ENCODE measurements at places on chromosomes 13 and 19.
A peak's percentile ranks its signal among the peaks of the same experiment; 100 is the strongest.

- ATAC-seq, result peak; percentile 67
Observed at GRCh38 chr19:38675611-38676010, 28.2 kb downstream of the ACTN4 start.

- ATAC-seq, result peak; percentile 19
Observed at GRCh38 chr19:40768869-40769268, 6.5 kb upstream of the MIA start.

GRCh38 chr13:79490824-79491223 lies 9.9 kb downstream of the NDFIP2 start:
- ATAC-seq, result no peak

DNA sequence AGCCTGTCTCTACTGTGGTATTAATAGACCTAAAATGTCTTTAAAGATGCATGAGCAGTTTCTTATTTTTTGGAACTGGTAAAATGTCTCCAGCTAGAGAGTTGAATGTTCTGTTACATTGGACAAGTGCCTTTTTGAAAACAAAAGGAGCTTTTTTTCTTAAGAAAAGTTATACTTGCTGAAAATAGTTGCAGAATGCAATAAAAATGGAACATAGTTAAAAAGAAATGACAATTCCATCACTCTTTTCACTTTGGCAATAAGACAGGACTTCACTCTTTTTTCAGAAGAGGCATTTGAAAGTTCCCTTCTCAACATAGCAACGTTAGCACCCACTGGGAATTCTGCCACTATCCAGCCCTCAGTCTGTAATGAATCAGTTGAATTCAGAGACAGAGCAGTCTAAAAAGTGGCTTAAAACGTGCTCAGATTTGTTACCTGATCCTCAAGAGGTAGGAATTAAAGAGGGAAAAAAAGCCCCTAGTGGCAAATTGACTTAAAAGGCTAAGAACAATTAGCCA lies 10.1 kb downstream of the RGCC start:
- no peak for ATAC-seq

DNA sequence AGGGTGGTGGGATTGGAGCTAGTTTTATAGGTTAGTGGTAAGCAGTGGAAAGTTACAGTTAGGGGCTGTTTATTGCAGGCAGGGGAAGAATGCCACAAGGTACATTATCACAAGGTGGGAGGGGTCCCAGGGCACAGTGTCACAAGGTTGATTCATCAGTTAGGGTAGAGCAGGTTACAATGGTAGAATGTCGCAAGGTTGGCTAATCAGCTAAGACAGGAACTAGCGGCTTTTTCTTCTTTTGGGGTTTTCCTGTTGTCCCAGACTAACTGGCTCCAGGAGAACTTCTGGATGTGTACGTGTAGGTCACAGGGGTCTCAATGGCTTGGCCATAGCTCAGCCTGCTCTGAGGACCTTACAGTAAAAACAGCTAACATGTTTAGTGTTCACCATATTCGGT lies 1221.1 kb downstream of the SLITRK1 start:
- no peak for ATAC-seq

DNA sequence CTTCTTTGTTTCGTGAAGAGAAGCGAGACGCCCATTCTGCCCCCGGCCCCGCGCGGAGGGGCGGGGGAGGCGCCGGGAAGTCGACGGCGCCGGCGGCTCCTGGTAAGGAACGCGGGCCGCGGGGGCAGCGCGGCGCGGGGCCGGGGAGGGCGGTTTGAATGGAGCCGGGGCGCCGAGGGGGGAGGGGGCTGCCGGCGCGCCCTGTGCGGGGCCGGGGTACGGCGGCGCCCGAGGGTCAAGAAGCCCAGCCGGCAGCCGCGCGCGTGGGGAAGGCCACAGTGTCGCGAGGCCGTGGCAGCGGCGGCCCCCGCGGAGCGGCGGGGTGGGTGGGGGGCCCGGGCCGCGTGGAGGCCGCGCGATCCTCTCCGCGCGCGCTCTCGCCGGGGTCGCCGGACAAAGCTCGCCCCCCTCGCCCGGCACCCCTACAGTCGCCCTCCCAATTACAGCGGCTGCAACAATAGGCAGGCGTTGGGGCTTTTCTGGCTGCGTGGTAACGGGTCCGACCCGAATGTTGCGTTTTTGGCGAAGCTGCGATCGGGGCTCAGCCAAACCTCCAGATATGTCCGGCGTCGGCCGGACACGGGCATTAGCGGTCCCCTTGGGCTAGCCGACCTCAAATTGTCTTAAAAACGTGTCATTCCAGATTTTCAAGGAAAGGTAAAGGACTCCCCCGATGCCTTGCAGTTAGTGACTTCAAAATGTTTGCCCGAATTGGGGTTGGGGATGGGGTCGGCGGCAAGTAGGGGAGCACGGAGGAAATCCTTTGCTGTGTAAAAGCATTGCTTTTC lies 437 bp downstream of the SMARCA4 start:
- peak; percentile 30 for ATAC-seq

GRCh38 chr19:18990128-18990708 lies 43.1 kb downstream of the SUGP2 start:
- no peak for ATAC-seq

- no peak for ATAC-seq
Observed at GRCh38 chr19:49222011-49222410, 64.4 kb downstream of the TRPM4 start.

DNA sequence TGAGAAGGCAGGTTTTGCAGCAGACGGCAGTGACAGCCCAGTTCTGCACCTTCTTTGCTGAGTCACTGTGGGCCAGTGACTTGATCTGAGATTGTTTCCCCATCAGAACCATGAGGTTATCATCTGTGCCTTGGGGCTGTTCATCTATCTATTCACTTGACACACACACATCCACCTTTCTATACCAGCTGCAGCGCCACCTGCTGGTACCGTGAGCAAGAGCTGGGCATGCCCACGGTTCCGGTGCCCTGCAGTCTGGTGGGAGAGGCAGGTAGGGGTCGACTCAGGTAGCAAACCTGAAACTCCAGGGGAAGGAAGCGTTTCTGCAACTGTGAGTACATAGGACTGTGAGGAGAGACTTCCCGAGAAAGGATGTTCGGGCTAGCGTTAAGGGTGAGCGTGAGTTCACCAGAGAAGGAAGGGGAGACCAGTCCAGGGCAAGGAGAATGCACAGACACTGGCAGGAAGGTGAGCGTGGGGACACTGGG lies 7.5 kb upstream of the LIN7B start:
- peak; percentile 73 for ATAC-seq

GRCh38 chr19:54399189-54399588 lies 16.1 kb upstream of the TTYH1 start:
- ATAC-seq, result no peak

GRCh38 chr13:92719868-92720267 lies 506.7 kb upstream of the GPC6 start:
- no peak for ATAC-seq

DNA sequence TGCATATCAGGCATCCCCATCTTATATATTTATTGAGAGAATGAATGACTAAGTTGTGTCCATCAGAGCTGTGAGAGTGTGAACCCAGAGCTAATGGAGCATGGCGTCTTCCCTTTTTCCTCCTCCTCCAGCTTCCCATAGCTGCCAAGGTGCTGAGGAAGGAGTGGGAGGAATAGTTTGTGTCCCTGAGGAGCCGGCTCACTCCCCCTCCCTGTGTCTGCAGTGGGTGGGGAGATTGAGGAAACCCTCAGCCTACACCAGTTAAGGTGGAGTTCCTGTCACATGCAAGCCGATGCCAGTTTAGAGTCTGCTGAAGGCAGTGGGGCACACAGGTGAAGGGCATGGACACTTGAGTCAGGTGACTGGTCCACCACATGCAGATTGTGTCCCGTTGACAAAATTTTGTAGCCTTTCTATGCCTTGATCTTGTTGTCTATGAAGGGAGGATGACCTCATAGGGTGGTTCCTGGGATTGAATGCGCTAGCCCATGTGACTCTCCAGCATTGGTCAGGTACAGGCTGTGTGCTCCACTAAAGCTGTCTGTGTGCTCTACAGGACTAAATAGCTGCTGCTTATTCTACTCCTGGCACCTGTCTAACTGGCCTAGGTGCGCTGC lies 47.6 kb upstream of the GPI start:
- peak; percentile 77 for ATAC-seq

GRCh38 chr13:43804461-43805070 lies 17.8 kb upstream of the ENOX1 start:
- ATAC-seq, result peak; percentile 29

- no peak for ATAC-seq
Observed at GRCh38 chr19:1105873-1106840, 2.4 kb downstream of the GPX4 start.

DNA sequence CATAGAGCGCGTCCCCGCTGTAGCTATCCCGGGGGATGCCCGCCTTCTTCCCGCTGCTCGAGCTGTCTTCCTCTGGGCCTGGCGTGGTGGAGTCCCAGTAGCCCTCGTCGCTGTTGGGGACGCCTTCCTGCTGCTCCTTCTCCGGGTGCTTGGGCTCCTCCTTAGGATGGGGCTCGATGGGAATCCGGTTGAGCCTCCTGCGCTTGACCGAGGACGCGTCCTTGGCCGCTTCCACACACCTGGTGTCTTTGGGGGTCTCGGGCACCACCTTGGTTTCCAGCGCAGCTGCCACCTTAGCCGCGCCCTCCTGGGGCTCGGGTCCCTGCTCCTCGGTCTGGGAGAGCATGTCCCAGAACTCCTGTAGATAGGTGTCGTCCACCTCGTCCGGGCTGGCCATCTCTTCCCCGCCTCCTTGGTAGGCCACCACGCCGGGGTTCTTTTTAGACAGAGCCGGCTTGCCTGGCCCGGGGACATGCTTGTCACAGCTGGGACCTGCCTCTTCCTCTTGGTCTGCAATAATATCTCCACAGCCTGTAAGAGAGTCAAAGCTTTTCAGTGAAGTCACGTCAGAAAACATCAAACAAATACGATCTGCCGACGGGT lies 2.0 kb downstream of the AMER2 start:
- ATAC-seq, result no peak

DNA sequence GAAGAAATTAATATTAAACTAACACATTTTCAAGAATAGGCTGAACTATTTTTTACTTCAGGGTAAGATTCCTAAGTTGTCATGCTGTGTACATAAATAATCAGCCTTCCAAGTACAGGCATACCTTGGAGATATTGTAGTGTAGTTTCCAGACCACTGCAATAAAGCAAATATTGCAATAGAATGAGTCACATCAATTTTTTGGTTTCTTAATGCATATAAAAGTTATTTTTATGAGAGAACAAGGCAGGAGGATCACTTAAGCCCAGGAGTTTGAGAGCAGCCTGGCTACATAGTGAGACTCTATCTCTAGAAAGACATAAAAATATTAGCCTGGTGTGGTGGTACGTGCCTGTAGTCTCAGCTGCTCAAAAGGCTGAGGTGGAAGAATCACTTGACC lies 511.5 kb downstream of the UQCRFS1 start:
- ATAC-seq, result no peak

GRCh38 chr19:5086725-5087439 lies 118.0 kb downstream of the KDM4B start:
- ATAC-seq, result no peak

DNA sequence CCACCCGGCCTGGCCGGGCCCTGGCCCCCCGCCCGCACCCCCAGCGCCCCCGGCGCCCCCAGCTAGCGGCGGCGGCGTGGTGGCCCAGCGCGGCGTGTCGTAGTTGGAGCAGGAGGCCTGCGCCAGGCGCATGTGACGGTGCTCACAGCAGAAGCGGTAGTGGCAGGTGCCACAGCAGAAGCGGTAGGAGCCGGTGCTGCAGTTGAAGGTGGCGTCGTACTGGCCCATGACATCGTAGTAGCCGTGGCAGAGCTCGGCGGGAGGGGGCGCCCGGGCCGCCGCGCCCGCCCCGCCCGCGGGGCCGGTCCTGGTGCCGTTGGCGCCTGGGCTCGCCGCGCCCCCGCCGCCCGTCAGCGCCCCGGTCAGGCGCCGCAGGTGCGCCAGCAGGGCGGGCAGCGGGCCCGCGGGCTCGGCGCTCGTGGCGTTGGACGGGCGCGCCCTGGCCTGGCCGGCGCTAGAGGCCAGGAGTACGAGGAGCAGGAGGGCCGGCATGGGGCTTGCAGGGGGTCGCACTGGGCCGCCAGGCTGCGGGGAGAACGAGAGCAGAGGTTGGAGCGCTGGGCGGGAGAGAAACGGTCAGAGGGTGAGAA lies 633 bp downstream of the SHISA7 start:
- ATAC-seq, result no peak

GRCh38 chr19:38975214-38975860 lies at the start of gene FBXO17:
TSS of gene FBXO17 (minus strand) at chr19:38975742. CDS start at chr19:38950319, 25,423 bp downstream.
- ATAC-seq, result no peak

DNA sequence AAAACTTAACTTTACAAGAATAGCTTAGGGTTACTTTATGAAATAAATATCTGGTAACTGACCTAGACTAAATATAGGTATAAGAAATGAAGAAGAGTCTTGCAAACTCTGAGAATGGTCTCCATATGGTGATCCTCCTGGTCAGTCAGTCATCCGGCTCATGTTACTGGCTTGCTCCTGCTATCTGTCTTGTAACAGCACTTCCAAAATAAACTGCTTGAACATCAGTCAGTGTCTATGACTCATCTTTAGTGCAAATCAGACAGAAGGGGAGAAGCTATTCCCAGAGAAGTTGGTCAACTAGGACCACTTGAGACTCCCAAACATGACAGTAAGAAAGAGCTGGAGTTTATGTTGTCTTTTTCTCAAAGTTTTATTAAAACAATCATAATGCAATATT lies 1550.9 kb downstream of the PCDH9 start:
- no peak for ATAC-seq

DNA sequence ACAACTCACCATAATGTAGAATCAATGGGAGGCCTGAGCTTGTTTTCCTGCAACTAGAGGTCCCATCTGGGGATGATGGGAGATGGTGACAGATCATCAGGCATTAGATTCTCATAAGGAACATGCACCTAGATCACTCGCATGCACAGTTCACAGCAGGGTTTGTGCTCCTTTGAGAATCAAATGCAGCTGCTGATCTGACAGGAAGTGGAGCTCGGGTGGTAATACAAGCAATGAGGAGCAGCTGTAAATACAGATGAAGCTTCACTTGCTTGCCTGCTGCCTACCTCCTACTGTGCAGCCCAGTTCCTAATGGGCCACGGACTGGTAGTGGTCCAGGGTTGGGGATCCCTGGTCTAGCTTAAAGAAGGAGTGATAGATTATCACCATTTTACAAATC lies 33.0 kb downstream of the KPNA3 start:
- ATAC-seq, result no peak

- ATAC-seq, result no peak
Observed at GRCh38 chr13:24038841-24039330, 121.6 kb upstream of the SPATA13 start.

- no peak for ATAC-seq
Observed at GRCh38 chr13:76715621-76716020, 170.6 kb downstream of the KCTD12 start.

DNA sequence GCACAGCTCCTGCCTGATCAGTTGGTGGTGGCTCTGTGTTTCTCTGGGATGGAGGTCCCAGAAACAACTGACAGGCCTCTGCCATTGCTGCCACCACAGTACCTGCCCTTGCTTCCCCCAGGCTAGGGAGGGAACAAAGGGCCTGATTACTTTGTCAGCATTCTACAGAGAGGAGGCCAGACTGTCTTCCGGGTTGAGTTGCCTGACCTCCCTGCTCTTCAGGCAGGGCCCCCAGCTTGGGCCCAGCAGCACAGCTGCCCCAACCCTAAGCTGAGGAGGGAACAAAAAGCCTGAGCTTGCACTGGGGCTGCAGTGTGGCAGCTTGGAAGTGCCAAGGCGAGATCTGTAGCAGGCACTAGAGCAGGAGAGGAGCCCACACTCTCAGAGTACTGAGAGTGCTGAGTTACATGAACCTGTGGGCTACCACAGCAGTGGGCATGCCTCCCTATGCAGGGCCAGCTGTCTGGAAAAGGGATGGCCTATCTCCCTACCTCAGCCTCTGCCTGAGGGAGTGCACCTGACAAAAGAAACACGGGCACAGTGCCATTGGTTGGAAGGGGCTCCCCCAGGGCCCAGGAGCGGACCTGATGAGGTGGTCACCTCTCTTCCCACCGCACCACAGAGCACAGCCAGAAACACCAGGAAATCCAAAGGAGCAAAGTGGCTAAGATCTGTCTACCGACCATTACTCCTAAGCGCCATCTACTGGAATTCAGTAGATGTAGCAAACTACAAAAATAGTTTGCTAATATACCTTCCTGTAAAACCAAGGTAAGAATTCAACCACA lies 24.4 kb downstream of the SLC25A15 start:
- peak; percentile 52 for ATAC-seq
